ENCODE measurements at places on chromosomes 7 and 10.
A peak's percentile ranks its signal among the peaks of the same experiment; 100 is the strongest.

GRCh38 chr10:110492069-110492822 lies 5.5 kb upstream of the DUSP5 start:
- DNase-seq = no peak

GRCh38 chr10:99612167-99612831 lies 7.9 kb downstream of the SLC25A28 start:
- peak; percentile 77 for DNase-seq

GRCh38 chr7:151825721-151826120 lies 51.2 kb downstream of the PRKAG2 start:
- no peak for DNase-seq

DNA sequence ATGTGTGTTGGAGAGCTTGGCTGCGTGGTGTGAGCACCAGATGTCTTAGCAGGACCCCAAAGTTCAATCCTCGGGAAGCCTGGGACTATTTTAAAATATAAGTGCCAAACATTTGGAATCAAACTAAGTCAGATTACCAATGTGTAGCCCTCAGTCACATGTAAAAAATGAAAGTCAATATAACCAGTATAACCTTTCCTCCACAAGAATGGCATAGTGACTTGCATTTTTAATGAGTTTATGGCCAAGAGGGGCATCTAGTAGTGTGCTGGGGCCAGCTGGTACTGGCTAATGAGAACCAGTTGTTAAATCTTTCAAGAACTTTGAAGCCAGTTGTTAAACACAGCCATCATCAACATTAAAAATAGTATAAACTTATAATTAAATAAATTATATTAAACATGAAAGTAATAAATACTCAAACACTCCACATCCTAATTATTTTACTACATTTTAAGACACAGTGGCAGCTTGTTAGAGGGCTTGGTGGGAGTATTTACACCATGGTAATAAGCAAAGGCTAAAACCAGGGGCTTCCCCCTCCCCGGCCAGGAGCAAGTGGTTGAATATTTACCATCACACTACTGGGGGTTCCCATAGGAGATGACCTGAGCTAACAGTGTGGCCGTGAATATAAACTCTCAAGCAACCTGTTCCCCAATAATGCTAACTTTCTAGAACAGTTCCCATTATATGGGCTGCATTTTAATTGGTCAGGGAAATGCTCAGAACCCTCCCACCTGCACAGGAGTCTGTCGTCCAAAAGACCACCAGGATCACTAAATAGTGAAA lies 7.9 kb upstream of the FAM170B start:
- no peak for DNase-seq

DNA sequence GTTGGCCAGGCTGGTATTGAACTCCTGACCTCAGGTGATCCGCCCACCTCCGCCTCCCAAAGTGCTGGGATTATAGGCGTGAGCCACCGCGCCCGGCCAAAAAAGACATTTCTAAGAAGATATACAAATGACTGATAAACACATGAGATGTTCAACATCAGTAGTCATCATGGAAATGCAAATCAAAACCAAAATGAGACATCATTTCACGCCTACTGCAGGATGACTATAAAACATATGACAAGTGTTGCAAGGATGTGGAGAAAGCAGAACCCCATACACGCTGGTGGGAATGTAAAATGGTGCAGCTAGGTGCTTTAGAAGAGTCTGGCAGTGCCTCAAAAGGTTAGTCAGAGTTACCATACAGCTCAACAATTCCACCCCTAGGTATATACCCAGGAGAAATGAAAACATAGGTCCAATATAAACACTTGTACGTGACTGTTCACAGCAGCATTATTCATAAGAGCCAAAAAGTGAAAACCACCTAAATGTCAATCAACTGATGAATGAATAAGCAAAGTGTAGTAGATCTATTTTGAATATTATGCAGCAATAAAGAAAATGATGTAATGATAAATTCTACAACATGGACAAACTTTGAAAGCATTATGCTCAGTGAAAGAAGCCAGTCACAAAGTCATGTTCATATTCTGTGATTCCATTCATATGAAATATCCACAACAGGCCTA lies 24.5 kb downstream of the TMEM209 start:
- no peak for DNase-seq

DNA sequence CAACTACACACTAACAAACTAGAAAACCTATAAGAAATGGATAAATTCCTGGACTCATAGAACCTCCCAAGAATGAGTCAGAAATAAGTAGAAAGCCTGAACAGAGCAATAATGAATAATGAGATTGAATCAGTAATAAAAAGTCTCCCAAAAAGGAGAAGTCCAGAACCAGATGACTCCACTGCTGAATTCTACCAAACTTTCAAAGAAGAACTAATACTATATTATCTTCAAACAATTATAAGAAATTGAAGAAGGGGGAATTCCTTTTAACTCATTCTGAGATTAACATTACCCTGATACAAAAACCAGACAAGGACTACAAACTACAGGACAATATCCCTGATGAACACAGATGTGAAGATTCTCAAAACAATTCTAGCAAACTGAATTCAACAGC lies 47.8 kb upstream of the CDK6 start:
- DNase-seq = no peak

DNA sequence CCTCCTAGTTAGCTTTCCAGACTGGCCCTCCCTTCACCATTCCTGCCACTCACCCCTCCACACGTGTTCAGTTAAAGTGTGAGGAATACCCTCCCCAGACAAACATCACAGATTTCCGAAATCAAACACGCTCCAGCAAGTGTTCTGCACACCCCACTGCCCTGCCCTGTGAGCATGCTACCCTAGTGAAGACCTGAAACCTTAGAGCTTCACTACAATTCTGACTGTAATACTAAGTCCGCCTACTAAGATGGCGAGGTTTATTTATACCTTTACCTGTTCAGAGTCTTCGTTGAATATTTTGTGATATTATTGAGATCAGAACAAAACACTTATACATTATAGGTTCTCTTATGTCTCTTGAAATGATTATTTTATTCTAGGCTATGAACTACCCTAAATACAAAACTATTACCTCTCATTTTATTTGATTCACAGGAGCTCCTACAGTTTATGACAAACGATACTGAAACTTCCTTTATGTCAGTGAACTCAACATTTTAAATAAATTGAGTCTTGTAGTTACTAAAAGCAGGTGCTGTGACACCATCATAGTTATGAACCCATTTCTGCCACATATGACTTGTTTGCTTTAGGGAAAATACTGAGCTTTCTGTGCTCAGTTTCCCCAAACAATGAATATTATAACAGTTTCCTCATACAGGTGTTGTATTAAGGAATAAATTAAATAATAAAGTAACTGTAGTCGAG lies 8.6 kb downstream of the SCIN start:
- no peak for DNase-seq

GRCh38 chr10:100569687-100570481 lies 34.1 kb downstream of the HIF1AN start:
- no peak for DNase-seq

GRCh38 chr10:14952851-14953423 lies 959 bp downstream of the DCLRE1C start:
- DNase-seq = no peak

- no peak for DNase-seq
These were observed 114.5 kb downstream of the LRRC4 start for GRCh38 chr7:127916735-127917134.

DNA sequence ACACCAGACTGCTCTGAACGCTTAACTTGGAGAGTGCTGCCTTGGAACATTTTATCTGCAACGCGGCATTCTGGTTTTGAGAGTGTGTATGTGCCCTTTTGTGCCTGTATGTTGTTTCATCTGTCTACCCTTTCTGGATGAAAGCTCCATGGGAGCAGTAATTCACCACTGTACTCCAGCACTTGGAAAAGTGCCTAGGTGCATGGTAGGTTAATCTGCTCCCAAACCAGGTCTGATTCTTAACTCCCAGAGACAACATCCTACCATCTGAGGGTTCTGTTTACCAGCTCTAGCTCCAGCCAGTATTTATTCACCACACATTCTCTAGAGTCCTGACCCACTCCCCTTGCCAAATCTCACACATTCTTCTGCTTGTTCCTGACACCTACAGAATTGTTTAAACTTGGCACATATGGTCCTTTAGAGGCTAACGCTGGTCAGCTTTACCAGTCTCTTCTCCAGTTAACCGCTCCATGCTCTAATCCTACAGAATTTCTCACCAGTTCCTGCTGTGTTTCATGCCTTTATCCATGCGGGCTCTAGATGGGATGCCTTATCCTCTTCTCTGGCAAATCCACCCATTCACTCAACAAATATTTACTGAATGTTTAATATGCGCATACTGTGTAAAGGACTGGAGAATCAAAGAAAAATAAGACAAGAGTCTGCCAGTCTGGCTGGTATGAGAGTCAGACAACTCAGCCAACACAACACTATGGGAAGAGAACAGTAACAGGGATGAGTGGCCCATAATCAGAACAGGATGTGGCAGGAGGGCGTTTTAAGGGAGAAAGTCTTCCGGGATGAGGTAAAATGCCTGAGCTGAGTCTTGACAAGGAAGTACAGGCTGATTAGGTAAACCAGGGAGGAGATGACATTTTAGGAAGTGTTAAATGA lies 46.3 kb downstream of the MTPN start:
- no peak for DNase-seq

DNA sequence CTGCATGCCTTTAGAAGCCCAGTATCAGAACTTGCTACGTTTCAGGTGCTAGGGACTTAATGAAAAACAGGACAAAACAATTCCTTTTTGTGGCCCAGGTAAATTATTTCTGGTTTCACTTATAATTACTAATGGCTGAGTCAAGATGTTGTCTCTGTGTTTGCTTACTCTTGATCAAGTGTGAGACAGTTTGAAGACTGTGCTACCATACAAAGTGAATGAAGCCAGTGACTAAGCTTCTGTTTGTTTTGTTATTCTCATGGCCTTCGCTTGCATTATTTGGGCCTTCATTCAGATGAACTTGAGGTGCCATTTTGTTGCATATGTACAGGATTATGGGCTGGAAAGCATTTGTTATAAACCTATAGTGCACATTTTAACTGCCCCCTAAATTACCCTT lies 17.9 kb downstream of the SMNDC1 start:
- no peak for DNase-seq

GRCh38 chr10:124689911-124690498 lies 54.2 kb downstream of the FAM53B start:
- no peak for DNase-seq

GRCh38 chr7:32070051-32070405 lies 179 bp downstream of the PDE1C start:
- peak; percentile 10 for DNase-seq

GRCh38 chr10:133310399-133310755 lies 1.7 kb downstream of the ZNF511 start:
- DNase-seq = no peak

Measured in NCI-H510A treated with DMSO at 0.1 percent for 48 hours (cell line).